ENCODE measurements at places on chromosomes 3 and 15.
A peak's percentile ranks its signal among the peaks of the same experiment; 100 is the strongest.

- no peak for DNase-seq
Measured at GRCh38 chr15:101014921-101015841, 96.0 kb downstream of the LRRK1 start.

DNA sequence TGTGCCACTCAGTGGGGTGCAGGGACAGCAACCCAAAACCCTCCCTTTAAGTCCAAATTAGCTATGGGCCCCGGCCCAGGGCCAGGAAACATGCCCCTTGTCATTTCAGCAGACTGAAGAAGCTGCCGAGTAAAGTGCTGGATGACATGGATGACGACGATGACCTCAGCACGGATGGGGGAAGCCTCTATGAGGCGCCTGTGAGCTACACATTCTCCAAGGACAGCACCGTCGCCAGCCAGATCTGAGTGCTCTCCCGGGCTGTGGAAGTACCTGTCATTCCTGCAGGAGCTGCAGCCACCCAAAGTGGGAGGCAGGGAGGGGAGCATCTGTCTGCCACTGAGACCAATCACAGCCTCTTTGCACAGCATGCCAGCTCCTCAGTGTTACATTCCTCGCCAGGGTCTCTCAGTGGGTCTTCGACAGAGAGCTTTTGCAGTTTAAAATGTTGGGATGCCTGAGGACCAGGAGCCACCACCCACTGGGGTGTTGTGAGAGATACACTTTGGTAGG lies 44.4 kb upstream of the MYZAP start:
- no peak for DNase-seq

DNA sequence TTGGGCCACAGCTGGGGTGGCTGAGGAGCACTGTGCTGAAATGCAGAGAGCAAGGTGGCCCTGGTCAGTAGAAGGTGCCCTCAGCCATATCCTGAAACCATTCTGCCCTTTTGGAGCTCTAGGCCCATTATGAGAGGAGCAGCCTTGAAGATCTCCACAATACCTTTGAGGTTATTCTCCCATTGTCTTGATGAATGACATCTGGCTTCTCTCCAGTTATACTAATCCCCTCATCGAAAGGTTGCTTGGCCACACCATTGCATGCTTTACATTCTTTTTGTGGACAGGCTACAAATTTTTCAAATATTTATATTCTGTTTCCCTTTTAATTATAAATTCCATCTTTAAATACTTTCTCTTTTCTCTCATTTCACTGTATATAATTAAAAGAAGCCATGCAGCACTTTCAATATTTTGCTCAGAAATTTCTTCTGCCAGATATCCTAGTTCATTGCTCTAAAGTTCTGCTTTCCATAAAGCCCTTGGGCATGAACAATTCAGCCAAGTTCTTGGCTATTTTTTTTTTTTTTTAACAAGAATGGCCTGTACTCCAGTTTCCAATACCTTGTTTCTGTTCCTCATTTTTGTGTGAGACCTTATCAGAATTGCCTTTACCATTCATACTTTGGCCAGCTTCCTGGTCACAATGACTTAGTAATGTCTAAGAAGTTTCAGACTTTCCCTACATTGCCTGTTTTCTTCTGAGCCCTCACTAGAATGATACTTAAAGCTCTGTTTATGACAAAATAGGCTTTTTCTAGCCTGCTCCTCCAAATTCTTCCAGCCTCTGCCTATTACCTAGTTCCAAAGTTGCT lies 138.9 kb upstream of the SGO1 start:
- DNase-seq, result no peak

DNA sequence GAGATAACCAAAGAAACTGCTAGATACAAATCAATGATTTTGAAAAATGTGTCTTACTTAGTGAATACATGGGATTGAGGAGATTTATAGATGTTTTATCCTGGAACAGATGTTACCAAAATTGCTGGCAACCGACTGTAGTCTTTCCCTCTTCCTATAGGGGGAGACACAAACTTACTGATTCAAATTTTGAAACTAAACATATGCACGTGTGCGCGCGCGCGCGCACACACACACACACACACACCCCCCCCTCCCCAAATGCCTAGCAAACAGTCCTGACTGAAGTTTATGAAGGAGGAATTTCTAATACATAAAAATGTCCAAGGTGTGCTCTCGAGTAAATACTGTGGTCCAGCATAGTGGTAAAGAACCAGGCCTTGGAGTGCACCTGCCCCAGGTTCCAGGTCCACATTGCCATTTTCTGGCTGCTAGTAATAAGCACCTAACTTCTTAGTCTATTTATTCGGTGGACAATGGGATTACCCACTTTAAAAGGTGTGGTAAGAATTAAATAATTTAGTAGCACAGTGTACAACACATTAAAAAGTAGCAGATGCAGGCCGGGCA lies 18.5 kb upstream of the C3orf62 start:
- DNase-seq, result no peak

- DNase-seq, result no peak
Measured at GRCh38 chr3:148089171-148089570, 608.5 kb upstream of the AGTR1 start.

GRCh38 chr15:36004891-36005490 lies 459.0 kb upstream of the DPH6 start:
- DNase-seq, result no peak

DNA sequence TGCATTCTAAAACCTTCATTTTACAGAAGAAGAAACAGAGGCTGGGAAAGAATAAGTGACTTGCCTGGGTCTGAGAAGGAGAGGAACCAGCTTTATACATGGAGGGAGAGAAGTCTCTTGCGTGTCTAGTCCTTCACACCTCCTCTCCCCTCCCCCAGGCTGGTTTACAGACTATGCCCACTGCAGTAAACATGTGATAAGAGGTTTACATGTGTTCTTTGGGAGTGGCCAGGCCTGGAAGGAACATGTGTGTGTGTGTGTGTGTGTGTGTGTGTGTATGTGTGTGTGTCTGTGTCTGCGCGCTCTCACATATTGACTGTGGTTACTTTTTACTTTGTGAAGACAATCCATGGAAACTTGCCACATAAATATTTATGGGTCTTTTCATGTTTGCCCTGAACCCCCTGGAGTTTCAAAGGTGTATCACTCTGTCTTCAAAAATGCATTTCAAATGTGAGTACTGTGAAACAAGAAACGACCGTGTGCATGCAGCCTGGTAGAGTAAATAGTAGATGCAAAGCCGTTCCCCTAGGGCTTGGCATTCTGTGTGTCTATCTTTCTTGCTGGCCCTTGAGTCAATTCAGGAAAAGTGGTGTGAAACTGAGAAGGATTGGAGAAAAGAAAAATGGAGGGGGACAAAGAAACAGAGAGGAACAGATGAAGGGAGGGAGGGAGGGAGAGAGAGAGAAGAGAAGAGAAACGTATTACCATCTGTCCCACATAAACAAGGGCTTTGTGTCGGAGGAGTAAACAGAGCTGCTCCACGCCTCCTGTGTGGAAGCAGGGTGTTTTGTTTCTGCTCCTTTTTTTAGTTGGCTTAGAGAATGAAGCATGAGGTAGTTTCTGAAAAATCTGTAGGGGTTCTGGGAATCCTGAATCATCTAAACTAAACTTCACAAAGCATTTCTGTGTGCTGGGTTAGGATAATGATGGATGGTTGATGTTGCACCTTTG lies 51.7 kb downstream of the CLDN11 start:
- no peak for DNase-seq

- DNase-seq, result no peak
Measured at GRCh38 chr3:17259685-17260084, 374.9 kb downstream of the PLCL2 start.

GRCh38 chr15:68271854-68272471 lies 5.6 kb upstream of the FEM1B start:
- peak; percentile 66 for DNase-seq

DNA sequence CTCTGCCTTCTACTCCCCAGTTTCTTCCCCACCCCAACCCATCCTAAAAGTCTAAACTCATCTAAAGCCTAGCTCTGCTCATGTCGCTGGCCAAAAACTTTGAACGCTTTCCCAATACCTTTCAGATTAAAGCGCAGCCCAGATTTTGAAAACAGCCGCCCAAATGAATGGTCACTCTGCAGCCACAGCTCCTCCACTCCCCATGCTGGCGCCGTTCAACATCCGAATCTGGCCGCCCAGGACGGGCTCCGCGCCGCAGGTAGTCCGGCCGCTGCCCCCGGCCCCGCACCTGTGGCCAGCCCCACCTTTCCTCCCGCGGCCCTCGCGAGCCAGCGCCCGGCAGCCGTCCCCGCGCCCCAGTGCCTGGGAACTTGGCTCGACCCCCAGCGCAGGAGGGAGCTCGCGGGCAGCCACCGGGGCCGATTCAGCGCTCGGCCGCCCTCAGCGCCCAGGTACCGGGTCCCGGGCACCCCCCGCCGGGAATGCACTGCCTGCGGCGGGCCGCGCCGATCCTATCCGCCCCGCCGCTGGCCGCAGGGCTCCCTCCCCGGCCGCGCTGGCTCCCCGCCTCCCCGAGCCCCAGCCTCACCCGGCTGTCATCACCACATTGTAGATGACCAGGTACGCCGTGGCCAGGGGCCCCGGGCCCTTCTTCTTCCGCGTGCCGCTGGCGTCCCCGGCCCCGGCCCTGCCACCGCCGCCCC lies 417 bp downstream of the HACD2 start:
- no peak for DNase-seq

DNA sequence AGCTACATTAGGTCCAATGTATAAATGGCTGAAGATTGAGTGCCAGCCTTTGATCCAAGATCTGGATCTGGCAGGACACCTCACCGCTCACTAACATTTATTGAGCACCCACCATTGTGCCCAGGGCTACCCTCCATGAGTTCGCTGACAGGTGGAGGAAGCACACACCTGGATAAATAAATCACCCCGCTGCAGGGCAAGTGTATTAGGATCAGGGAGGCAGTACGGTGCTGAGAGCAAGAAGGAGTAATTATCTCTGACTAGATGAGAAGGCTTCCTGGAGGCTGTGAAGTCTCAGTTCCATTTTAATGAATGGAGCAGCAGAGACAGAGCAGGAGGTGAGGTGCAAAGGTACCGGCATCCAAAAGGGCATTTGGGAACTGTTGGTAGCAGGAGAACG lies 104.1 kb downstream of the LIPC start:
- no peak for DNase-seq

- no peak for DNase-seq
Measured at GRCh38 chr3:36666166-36666565, 98.2 kb downstream of the DCLK3 start.

DNA sequence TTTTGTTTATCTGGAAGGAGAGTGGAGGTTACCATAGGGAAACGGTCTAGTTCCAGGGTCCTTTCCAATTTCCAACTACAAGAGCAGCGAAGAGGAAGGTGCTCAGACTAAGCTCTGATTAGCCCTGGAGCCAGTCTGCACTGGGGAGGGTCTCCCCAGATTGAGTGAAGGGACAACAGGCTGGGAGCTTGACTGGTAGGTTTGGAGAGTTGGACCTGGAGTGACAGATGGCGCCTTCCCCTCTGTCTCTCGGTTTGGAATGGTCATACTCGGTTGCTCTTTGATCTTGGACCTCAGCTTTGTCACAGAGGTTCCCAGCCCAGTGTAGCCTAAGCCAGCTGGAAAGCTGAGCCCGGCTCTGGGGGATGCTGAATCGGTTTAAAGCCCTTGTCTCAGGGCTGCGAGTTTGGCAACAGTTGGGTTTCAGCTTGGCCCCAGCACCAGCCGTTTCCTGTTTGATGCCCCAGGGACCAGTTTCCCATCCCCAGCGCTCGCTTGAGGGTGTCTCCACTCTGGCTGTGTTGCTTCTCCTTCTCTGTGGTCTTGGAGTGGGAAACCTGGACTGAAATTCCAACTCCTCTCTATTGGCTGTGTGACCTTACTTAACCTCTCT lies 53.1 kb upstream of the ULK4 start:
- DNase-seq, result no peak

DNA sequence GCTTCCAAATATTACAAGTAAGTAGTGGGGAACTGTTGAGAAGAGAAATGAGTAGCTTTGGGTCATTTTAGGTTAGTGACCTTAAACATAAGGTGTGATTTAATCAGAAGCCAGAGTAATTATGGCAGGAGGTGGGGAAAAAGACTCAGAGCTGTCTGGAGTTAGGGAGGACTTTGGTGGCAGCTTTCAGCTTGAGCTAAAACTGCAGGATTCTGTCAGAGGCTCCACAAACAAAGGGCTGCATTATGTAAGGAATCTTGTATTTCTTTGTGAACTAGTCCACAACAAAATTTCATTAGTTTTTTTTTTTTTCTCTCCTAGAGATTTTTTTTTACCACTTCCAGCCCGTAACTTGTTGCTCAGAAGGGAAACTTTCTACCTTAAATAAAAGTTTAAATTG lies 345.3 kb downstream of the TIGIT start:
- DNase-seq, result no peak

GRCh38 chr3:18134386-18135059 lies 290.6 kb downstream of the SATB1 start:
- no peak for DNase-seq

- DNase-seq, result no peak
Measured at GRCh38 chr3:72899349-72899765, 11.5 kb downstream of the GXYLT2 start.

DNA sequence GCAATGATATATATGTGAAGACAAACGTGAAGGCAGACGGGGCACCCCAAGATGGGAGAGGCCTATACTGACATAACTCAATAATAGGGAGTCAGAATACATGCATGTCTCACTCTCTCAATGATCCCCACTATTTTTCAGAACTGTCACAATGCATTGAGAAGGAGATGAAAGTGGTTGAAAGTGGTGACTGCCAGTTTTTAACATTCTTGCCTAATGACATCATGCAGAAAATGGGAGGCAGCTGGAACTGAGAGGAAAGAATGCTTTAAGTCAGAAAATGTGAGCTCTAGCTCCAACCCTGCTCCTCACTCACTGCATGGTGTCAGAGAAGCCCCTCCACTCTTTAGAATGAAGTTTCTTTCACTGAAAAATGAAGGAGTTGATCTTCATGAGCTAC lies 55.3 kb upstream of the P2RY1 start:
- no peak for DNase-seq

DNA sequence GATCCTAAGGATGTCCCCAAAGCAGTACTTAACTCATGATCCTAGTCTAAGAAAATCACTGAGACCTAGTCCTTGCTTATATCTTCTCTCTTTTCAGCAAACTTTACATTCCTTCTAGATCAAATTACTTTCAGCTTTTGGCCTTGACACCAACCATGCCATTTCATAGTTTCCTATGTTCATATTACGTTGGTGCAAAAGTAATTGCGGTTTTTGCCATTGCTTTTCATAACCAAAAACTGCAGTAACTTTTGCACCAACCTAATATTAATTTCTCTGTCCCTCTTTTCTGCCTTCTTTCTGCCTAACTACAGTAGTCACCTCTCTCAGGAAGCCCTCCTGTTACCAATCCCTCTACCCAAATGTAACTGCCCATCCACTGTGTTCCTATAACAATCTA lies 36.8 kb downstream of the CCDC191 start:
- DNase-seq, result no peak

- no peak for DNase-seq
Measured at GRCh38 chr3:50620820-50621219, 3.9 kb downstream of the MAPKAPK3 start.
